ENCODE measurements at places on chromosomes 4 and X. TPM values are rescaled to one million over a fixed set of nuclear protein-coding genes. Genes with fewer than 3 reads are reported as not detected.

DNA sequence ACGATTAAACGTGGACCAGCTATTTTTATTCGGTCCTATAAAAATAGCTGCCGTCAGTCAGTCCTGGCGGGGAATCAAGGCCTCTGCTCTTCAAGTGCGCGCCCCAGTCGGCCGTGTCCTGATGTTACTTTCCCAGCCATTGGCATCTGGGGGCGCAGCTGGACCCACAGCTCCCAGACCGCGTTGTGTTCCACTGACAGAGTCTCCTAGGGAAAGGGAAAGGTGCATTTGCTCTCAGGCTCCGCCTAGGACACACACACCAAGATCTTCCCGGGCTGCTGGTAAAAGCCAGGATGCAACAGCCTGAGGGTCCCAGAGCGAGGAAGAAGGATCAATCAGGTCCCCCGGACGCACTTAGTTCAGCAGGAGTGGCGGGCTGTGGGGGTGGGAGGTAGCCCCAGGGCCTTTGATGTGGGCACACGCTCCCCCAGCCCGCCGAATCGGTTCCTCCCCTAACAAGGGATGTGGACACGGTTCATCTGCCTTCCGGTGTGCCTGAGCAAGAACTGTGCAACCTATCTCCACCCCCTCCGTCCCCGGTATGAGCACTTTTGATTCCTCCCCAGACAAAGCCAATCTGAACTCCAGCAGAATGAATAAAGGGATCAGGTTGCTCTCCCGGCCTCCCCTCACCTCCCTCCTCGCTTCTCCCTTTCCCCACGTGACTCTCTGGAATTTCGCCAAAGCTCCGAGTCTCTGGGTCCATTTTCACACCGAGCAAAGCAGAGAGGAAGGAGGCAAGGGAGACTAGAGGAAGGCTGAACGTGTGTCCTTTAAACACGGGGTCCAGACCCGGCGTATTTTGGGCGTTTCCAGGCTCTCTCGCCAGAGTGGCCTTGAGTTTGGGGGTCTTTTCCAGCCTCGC, 626 bp upstream of the FRAS1 start:
- no peak for DNase-seq

GRCh38 chrX:150694738-150695410, 1.7 kb downstream of the MTMR1 start:
- no peak for DNase-seq

Gene SMIM10
- total RNA-seq: 0.86 TPM

Gene C4orf50
- 0.52 TPM for total RNA-seq

Gene FAM149A
- 0.61 TPM for total RNA-seq
